ENCODE measurements at places on chromosomes 13 and 19.
A peak's percentile ranks its signal among the peaks of the same experiment; 100 is the strongest.

- DNase-seq, result no peak
Observed at GRCh38 chr13:50319635-50320255, 304.5 kb downstream of the KCNRG start.

DNA sequence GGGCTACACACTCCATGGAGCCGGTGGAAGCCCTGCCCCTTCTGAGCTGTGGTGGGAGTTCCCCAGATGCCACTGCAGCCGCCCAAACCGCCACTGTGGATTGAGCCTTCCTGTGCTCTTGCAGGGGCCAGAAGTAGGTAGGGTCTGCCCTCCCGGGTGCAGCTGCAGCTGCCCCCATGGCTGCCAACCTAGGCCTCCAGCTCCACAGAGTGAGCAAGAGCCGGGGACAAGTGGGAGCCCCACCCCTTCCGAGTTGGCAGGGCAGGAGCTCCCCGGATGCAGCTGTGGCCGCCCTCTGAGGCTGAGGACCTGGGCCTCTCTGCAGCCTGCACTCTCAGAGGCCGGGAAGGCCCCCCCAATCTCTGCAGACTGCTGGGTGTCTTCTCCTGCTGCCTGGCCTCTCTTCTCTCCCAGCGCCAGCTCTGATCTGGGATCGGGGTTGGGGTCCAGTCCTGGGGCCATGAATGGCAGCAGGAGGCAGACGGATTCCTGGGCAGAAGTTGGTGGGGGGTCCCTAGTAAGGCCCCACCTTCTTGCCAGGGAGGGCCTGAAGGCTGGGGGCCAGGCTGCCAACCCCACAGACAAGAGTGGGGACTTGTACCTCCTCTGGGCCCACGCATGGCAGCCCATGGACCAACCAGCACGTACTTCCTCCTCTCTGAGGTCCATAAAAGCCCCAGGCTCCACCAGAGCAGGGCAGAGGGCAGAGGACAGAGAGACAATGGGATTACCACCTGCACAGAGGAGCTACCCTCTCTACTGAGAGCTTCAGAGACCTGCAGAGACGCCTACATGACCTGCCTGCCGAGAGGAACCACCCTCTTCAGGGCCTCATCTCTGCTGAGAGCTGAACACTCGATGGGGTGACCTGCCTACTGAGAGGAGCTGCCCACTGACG lies 28.9 kb downstream of the AP2S1 start:
- peak; percentile 21 for DNase-seq

DNA sequence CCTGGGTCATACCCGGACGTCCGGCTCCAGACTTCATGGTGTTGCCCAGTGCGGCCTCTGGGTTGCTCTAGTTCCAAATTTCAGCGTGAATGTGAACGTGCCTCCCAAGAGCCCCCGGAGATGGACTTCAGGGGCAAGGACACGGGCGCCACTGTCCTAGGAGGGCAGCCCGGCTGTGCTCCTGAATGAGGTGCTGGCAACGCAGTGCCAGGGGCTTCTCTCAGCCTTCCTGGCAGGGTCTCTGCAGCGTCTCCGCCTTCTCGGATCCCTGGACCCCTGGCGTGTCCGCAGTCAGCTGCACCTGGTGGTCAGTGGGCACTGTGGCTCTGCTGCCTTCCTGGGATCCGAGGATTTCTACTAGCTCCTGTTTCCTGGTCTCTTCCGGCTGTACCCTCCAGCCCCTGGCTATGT lies 101.7 kb upstream of the MCF2L start:
- DNase-seq, result no peak

DNA sequence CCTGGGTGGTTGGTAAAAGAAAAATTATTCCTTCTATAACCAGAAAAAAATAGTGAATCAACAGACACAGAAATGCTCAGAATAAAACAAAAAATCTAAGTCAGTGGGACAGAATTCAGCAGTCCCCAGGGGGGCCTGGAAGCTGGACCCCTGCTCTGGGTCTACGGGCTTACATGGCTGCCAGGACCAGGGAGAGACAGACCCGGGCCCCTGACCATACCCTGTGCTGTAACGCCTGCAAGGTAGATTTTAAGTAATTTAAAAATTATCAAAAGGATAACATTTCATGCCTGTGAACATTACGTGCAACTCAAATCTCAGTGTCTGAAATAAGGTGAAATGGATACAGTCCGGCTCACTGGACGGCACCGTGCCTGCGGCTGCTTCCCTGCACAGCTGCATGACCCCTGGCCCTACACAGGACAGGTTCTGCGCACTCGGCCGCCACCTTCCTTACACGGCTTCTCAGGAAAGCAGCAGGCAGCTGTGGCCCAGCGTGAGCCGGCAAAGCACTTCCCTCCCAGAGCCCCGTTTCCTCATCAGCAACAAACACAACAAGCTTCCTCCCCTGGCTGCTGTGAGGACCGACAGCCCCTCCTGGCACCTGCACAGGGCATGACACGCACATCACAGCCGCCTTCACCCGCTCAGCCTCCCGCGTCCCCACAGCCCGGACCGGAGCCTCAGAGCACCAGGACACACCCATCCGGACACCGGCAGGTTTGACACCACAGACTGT lies 22.2 kb downstream of the RASA3 start:
- no peak for DNase-seq

DNA sequence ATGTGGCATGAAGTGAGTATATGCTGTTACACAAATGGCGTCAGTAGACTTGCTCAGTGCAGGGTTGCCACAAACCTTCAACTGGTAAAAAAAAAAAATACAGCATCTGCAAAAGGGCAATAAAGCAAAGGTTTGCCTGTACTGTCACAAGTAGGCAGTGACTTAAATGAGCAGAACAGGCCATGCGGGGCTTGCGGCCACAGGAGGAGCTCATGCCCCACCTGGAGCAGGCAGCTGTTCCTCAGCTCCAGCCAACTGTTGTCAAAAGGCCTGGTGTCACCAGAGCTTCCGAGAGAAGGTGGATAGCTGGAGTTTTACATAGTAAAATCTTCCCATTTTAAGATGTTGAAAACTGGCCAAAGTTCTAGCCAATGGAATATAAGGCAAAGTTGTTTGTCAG lies 7.7 kb downstream of the ATP7B start:
- no peak for DNase-seq

GRCh38 chr13:36133950-36134626 lies 2.9 kb upstream of the DCLK1 start:
- no peak for DNase-seq

- no peak for DNase-seq
Observed at GRCh38 chr13:95494082-95494681, 58.3 kb upstream of the CLDN10 start.

- DNase-seq, result no peak
Observed at GRCh38 chr19:40191836-40192646, 815 bp downstream of the MAP3K10 start.

DNA sequence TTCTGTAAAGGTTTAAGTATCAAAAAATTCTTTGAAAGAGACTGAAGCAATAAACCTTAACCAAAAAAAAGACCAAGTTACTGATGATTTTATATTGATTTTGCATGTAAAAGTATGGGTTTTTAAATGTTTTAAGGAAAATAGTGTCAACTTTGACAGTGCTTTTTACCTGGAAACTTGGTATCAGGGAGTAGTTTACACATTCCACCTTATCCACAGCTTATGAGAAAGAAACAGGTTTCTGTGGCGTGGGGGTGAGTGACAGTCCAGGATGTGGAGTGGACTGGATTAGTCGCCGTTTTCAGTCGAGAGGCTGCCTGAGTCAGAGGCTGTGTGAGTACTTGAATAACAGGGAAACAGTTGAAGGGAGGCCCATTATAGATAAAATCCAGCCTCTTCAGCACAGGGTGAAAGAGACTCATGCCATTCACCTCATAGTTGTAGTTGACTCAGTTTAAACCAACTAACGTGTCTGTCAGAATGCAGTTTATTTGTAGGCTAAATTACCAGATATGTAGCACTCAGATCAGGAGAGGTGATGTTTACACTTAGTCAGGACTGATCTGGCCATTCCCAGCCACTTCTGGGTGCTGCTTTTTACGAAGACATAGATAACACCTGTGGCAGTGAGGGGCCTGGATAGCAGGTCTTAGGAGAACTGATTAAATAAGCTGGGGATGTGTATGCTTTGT lies 595 bp upstream of the GPR183 start:
- no peak for DNase-seq

DNA sequence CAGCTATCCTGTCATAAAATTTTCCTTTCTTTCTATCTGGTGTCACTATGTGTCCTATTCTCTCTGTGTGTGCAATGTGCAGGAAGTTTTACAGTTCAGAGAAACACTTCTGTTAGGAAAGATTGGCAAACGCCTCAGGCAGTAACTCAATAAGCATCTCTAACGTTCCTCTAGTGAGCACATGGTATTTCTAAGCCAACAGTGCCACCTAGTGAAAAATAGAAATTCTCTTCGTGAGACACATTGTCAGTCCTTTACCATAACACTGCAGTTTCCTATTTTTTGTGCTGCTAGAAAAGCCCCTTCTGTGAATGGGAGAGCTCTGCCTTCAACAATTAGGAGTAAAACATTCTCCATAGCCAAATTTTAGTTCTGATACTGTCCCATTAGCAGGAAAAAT lies 50.7 kb downstream of the ZNF723 start:
- no peak for DNase-seq

GRCh38 chr19:9828551-9829063 lies 889 bp downstream of the UBL5 start:
- DNase-seq, result no peak

DNA sequence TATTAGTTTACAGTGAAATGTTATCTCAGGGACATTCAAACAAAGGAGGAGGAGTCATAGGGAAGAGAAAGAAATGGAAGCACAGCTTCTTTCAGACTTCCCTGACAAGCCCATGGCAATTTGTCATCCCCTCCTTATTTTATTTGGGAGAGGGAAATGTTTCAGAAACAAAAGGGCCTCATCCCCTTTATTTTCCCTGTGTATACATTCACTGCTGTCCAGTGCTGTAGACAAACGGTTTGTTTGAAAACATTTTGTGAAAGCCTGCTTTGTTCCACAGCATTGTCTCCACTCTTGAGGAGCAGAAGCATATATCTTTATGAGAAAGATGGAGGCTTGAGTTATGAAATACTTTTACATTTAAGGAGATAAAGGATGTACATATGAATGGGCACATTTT lies 12.3 kb downstream of the ZNF460 start:
- DNase-seq, result no peak

DNA sequence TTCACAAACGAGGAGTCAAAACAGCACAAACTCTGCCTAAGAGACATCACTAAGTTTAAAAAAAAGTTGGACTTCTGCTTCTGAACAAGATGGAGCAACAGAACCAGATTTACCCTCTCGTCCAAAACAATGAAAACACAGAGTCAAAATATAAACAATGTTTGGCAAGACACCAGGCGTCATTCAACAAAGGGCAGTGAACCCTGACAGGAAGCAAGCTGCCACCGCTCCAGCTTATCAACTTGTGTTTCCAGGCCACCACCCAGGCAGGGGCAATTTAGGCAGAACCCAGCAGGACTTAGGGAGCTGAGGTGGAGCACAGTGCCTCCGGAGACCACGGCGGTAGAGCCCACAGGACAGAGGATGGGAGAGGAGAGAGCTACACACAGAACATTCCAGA lies 8.6 kb upstream of the NAPA start:
- DNase-seq, result no peak

- DNase-seq, result no peak
Observed at GRCh38 chr13:48679941-48680680, 26.4 kb downstream of the CYSLTR2 start.

GRCh38 chr13:100646030-100646673 lies 28.4 kb downstream of the TMTC4 start:
- no peak for DNase-seq

GRCh38 chr13:33401238-33401637 lies 115.7 kb upstream of the STARD13 start:
- DNase-seq, result no peak

GRCh38 chr13:74047931-74048600 lies 86.1 kb downstream of the KLF12 start:
- no peak for DNase-seq

DNA sequence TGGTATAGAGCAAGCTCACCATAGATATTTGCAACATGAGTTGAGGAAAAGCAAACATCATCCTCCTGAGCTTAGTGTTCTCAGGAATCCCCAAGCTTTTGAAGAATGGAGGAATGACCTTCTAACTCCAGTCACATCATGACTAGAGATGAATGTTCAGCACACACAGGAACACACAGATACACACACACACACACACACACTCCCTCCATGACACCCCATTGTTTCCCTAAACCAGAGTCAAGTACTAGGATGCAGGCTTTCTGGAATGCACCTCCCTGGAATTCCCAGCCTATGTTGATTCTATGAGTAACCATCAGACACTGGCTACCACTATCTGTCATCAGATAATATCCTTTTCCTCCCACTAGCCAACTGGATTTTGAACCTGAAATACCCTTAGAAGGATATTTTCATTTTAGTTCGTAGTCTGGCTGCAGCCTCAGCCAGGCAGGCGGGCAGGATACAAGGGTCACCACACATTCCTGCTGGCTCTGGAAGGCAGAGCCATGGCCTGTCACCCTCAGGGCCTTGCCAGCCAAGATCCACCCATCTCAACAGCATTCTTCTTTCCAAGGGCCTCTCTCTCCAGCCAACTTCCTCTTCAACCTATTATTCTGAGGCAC lies 162.4 kb downstream of the FOXO1 start:
- no peak for DNase-seq

DNA sequence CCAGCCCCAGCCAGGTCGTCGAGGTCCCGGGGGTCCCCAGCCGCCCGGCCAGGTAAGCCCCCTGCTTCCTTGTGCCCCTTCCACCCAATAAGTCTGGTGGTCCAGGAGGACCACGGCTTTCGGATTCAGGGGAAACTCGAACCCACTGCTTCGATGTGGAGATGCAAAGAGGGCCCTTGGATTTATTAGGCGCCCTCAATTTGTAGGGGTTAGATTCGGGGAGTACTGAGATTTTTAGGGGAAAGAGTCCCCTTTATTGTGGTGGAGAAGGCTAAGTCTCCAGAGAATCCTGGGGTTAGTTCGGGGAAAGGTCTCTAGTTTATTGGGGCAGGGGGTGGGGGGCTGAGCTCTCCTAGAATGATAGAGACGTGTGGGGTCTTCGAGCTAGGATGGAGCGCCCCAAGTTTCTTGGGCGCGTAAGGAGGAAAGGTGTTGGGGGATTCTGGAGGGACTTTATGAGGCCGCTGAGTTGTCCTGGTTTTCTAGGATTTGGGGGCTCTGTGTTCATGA lies 3.8 kb upstream of the LTBP4 start:
- no peak for DNase-seq

- no peak for DNase-seq
Observed at GRCh38 chr13:77774181-77774580, 76.7 kb downstream of the SLAIN1 start.
